IPS DF 19.7 (cell line): ENCODE measurements at places on chromosomes 4 and X.

DNA sequence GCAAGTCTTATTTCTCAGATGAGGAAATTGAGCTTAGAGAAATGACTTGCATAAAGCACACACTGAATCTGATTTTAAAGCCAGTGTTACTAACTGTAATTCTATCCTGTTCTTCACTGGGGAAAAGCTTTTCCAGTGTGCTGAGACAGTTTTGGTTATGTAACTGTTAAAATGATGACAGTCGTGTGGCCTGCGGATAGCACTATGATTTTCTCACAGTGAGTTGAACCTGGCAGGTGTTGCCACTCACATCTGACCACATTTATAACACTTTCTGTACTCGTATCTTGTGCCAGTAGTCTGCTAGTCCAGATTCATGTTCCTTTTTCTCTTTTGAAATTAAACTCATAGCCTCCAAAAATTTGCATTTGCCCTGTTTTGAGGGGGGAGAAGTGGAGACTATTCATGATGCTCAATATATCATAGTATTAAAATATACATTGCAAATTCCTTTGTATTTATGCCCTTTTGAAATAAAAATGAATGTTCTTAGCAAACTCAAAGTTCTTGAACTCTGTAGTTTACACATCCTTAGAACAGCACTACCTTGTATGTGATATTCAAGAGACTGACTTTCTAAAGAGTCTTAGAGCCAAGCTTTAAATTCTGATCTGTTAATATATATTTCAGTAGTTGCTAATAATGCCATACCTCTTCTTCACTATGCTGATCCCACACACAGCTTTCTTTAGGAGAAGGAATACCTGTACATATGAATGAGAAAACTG is 132.3 kb downstream of the PDLIM5 start:
- DNase-seq = no peak

DNA sequence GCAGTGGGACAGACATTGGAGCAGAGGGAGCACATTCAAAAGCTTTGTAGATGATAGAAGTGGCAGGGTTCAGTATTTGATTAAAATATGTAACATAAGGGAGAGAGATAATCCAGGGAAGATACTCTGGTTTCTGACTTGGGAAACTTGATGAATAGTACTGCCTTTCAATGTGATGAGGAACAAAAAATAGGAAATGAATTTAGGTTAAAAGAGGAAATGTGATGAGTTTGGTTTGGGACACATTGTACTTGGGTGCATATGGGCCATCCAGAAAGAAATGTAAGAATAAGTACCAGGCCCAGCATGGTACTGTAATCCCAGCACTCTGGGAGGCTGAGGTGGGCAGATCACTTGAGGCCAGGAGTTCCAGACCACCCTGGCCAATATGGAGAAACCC is 20.9 kb upstream of the NDNF start:
- no peak for DNase-seq

DNA sequence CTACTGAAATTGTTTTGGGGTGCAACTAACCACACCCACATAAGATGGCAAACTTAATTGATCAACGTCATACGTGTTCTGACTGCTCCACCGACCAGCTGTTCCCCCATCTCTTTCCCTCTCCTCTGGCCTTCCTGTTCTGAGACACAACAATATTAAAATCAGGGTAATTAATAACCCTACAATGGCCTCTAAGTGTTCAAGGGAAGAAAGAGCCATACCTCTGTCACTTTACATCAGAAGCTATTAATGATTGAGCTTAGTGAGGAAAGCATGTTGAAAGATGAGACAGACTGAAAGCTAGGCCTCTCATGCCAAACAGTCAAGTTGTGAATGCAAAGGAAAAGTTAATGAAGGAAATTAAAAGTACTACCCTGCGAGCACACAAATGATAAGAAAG is 173.9 kb upstream of the FTHL17 start:
- no peak for DNase-seq

- no peak for DNase-seq
Measured at GRCh38 chrX:10509397-10509796, 111.0 kb downstream of the MID1 start.

DNA sequence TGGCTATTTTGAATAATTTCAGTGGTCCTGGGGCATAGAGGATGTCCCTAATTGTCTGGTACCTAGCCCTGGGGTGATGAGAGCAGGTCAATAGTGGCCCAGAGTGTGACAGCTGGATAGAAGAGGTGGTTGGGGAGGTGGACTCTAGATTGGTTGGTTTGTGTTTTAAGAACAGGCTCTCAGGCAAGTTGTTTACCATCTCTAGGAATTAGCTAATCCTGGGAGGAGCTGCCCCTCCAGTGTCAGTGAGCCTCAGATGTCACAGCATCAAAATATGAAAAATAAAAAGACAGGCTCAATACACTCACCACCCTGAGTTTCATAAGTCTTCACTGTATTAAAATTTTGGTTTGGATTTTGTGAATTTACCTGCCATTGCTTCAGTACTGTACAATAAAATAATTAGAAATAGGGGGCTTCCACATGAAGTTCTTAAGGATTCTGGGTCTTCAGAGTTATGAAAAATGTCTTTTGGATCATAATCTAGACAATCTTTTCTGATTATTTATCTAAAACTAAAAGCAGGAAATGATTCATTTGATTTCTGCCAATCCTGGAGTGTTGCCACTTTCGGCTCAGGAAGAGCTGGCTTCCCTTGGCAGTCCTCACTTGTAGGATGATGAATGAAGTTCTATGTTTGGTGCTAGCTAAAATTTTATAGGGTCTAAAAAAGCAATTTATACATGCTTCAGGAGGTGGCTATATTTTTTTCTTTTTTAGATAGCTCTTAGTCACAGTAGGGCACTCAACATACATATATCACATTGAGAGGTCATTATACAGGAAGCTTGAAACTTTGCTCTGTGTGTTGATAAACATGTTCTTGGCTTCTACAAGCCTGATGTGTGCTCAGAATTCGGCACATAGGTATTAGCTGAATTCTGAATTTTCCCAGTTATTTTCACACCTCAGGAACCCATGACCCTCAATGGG is 395.1 kb downstream of the RAB28 start:
- no peak for DNase-seq

- DNase-seq = no peak
Measured at GRCh38 chrX:91108761-91109160, 325.9 kb upstream of the PABPC5 start.

DNA sequence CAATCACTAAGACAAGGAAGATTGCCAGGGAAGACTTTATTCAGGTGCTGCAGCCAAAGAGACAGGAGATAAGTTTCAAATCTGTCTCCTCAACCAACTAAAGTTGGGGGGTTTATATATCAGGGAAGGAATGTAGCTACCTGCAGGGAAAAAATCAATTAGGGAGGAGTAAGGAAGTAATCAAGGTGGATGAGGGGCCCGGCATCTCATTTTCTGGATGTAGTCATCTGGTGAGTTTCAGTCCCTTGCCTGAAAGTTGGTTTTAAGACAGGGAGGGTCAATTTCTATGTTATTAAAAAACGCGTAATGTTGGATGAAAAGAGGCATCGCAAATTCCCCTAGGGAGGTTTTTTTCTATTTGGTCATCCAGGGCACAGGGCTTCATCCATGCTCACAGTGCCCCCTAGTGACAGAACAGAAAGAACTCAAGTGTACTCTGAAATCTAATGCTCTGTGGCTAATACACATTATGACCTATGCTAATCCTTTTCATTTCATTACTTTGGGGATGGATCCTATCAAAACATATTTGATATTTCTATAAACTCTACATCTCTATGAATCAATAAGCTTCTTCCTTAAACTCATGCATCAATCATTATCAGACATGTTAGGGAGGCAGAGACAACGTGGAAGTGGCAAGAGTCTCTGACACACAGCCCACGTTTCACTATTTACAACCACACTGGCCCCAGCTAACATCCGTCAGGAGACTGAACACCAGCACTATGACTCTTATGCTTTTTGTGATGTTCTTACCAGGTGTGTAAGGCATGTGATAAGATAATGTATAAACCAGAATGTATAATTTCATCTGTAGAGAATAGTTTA is 1577.0 kb upstream of the TENM3 start:
- DNase-seq = peak; percentile 12

DNA sequence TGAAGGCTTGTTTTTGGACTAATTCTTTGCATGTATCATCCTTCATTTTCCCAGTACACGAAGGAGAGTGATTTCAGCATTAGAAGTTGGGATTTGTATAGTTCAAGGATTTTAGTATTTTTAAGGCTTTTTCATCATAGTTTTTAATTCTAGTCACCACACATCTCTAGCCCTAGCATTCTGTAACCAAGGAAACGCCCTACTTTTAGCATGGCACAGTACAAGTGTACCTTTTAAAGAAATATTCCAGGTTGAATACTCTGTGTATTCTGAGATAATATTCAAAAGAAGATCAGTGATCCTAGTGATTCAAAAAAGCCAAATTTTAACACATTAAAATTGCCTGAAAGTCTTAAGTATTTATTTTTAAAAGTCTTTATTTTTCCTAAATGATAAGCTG is 150.5 kb downstream of the RAP1GDS1 start:
- DNase-seq = no peak

DNA sequence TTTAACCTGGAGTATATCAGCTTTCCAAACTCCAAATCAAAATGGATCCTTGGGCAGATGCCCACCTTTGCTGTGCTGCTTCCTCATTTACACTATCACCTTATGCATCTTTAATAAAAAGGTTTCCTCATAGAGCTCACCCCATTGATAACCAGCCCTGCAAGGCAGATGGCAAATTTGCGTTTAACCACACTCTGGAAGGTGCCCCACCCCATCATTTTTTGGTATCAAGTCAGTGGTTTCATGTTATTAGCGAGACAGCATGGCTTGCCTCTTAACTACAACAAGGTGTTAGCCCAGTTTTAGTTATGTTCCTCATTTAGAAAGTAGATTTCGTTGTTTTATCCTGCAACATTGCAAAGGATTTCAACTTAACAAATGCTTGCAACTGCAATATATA is 214.0 kb upstream of the WDFY3 start:
- no peak for DNase-seq

GRCh38 chrX:72001471-72001870 is 90.8 kb downstream of the NHSL2 start:
- DNase-seq = no peak

DNA sequence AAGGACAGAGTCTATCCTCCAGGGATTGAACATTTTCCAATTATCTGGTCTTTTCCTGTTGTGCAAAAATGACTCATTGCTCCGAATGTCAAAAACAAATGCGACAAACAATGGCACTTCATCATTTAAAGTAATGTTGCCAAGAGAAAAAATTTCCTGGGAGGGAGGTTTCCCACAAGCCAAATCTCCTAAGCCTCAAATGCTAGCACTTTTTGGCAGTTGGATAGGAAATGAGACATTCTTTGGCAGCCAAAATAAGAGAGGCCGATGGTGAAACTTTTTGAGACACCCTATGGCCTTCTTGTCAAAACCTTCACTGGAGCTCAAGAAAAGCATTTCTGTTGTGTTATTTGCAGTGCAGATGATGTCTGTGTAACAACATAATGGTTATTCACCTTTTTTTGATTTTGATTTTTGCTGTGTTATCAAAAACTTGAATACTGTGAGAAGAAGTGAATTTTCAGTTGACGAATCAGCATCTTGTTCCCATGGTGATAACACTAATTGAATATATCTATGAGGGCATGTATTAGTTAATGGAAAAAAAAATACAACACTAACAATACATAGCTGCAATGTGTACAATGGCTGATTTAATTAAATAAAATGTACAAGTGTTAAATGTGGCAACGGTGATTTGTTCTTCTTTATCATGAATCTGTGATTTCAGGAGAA is 333.8 kb downstream of the ANK2 start:
- no peak for DNase-seq

- DNase-seq = peak; percentile 5
Measured at GRCh38 chr4:47075919-47076318, 44.6 kb downstream of the GABRB1 start.

DNA sequence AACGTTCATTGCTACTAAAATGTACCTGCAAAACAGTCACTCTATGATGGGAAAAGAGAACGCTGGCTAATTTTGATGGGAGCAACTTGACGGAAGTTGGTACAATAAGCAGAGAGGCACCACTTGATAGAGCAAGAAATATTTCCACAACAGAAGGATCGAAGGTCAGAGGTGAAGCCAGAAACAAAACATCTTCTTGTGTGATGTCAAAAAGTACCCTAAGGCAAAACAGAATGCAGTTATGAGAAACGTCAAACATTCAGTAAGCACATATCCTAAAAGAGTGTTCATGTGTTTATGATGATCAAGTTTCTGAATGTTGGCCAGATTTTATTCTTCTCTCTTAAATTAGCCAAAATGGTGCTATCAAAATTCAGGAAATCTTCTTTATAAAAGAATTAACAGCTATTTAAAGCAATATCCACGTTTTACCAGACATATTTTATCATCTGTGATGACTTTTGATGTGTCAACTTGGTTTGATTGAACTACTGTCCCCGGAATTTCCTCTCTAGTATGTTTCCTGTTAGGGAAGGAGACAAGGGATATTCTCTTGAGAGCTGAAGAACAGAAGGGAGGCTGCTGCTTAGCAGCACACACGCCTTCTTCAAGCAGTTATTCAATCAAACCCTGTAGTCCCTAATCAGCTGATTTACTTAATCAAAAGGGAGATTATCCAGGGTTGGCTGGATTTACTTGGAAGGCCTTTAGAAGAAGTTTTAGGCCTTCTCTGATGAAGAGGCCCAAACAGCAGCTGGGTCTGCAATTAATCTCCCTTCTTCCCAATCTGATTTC is 15.7 kb downstream of the AASDH start:
- no peak for DNase-seq

GRCh38 chr4:140595065-140595464 is 26.3 kb upstream of the UCP1 start:
- peak; percentile 60 for DNase-seq

- DNase-seq = no peak
Measured at GRCh38 chr4:186746581-186746980, 22.9 kb upstream of the FAT1 start.

GRCh38 chr4:21649391-21650090 is 299.0 kb downstream of the KCNIP4 start:
- DNase-seq = no peak

DNA sequence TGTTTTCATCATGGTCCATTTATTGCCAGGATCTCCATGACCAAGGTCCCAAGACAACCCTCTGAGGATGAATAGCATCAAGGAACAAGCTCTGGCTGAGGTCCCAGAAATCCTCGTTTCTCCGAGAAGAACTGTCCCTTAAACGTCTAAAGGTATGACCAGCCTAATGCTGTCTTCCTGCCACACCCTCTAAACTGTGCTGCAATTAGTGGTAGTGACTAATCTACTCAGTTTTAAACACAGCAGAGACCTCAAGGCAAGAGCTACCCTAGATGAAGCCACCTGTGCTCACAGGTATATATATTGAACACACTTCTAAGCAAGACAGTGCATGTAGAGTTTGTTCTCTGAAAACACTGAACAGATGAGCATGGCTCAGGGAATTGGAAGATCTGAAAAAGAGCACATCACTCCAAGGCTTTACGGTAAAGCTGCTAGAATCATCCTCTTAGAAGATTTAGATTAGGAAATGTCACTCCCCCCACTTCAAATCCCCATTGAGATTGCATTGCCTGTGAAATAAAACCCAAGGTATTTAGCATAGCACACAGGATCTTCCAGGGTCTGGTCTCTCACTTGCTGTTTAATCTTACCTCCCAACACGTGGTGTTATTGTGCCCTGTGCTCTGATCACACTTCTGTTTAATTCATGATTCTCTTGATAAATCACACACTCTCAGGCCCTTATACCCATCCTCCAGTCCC is 173.9 kb upstream of the VCX3A start:
- no peak for DNase-seq
